Stimulated activated CD4-positive, alpha-beta T cell treated with anti-CD3 and anti-CD28 coated beads, Interleukin-12 subunit alpha, Interleukin-12 subunit beta, amount 100 ng/mL, for 48 hours (primary cell): ENCODE measurements at places on chromosomes 7 and 10.
A peak's percentile ranks its signal among the peaks of the same experiment; 100 is the strongest.

GRCh38 chr10:120997756-120998155 is 146.6 kb downstream of the WDR11 start:
- no peak for DNase-seq

DNA sequence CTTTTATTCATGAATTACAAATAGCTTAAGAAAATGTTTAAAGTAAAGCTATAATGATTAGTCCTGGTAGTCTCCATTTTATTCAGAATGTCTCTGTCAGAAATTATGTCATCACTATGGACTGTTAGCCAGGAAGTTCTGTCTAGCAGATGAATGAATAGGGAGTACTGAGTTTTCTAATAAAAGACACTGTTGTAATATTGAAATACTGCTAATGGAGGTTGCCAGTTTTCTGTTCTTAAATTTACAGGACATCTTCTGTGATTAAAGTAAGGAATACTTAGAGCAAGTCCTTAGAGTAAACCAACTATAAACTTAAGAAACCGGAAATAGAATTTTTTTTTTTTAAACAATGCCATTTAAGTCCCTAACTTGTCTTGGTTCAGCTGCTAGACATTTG is 309.8 kb downstream of the ADK start:
- DNase-seq, result no peak

DNA sequence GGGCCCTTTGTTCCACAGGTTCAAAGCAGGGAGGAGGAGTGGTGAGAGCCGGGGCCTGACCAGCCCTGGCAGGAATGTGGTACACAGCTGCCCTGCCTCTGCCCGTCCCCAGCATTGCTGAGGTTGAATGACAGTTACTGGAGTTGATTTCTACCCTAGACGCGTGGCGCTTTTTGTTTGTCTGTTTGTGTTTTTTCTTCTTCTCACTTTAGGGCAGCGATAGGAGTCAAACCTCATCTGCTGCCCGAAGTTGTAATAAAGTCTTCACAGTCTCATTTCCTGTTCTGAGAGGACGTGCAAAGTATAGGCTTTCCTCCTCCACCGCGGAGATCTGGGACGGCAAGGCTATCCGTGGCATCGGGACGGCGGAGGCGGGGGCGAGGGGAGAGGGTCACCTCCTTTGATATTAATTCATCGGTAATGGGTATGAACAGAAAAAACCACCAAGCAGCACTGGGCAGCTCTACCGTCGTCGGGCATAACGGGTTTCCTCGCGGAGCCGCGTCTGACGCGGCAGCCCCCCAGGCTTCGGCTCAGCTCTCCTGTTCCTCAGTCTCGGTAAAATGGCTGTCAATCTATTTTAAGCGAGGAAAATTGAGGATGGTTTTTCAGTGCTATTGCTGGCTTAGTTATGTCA is 160.8 kb downstream of the LRMDA start:
- DNase-seq, result no peak

DNA sequence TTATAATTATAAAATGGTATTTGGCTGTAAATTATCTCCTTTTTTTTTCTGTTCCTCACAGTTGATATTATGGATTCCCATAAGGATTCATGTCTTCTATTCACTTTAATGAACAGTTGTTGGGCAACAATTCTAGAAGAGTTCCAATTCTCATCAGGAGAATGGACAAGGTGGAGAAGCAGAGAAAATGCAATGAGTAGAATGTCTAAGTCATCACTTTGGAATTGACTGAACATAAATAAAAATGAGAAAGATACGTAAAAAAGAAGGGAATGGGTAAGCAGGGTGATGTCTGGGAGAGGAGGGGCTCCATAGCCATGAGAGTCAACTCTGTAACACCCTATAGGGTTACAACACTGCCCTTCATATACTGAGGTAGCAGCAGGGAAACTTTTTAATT is 1.8 kb upstream of the CAV2 start:
- DNase-seq, result no peak

- DNase-seq, result no peak
Observed at GRCh38 chr10:124197371-124198124, 104.2 kb upstream of the CHST15 start.

DNA sequence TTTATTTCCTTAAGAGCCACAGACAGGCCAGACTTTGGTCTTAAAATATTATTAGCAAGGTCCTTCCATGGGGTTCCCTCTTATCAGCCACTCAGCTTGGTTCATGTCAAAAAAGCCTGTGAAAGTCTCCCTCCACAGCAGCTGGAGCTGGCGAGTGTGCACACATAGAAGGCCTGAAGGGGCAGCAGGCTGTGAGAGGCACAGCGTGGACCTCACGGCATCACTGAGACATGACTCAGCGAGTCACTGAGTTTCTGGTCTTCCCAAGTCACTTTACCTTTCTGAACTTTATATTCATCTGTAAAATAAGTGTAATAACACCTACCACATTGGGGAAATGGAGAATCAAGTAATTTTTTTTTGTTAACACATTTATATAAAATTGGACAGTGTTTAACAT is 8.7 kb downstream of the TAF3 start:
- DNase-seq, result no peak

DNA sequence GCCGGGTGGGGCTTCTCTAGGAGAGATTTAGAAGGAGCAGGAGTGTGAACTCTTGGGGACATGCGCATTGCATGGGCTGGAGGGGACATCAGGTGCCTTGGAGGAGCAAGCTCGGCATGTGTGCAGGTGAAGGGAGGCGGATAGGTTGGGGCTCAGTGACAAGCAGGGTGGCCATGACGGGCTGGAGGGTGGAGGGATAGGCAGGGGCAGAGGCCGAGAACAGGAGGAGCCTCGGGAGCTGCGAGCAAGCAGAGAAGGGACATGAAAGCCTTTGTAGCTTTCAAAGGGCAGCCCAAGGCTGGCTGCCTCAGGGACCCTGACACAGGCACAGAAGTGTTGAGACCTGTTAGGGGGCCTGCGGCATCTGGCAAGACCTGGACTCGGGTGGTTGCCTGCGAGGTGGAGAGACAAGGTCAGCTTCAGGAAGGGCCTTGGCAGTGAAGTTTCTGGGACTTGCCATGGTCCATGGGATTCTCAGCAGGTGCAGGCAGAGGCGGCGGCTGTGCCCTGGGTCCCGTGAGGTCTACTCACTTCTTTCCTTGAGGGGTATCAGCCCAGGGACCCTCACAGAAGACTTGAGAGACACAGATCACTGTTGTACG is 664.8 kb downstream of the SDK1 start:
- no peak for DNase-seq

DNA sequence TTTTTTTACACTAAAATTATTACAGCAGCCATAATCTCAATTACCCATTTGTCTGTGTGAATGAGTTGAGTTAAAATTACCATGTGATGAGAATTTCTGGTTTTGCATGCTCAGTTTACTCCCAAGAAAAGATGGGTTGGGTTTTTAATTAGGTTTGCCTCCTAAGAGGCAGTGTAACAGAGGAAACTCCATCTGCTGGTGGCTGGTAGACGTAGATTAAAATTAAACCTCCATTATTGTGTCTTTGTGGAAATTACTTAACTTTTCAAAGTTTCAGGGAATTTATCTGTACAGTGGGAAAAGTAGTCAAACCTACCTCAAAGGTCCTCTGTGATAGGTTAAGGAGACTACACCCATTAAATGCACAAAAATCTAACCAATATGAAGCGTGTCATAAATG is 954.2 kb downstream of the PCDH15 start:
- DNase-seq, result no peak

- DNase-seq, result peak; percentile 44
Observed at GRCh38 chr10:119871881-119872609, 598 bp downstream of the MCMBP start.

GRCh38 chr10:32413513-32413912 is 32.4 kb upstream of the CCDC7 start:
- peak; percentile 47 for DNase-seq

DNA sequence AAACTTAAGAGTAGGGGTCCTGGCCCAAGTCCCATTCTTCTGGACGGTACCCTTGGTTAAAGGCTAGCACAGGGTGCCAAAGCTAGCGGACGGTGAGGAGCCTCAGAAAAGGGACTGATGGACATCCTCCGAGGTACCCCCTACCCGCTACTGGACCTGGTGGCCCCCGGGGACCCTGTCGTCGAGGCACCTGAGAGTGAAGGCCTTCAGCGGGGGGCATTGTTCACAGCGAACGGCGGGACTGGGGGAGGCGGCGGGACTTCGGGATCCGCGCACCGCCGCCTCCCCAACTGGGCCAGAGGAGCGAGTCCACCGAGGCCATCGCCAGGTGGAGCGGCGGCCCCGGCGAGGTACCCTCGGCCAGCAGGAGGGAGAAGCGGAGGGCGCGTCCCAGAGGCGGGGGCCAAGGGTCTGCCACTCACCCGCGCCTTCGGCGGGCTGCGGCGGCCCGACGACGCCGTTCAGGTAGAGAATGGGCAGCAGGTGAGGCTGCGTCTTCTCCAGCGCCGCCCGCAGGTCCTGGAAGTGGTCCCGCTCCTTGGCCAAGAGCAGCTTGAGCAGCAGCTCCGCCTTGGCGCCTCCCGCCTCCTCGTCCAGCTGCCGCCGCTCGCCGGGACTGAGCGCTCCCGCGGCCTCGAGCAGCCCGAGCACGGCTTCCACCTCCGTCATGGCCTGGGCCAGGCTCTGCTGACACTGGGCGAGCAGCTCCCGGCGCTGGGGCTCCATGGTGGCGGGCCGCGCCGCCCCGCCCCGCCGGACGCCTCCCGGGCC is 575 bp downstream of the DLG5 start:
- no peak for DNase-seq

DNA sequence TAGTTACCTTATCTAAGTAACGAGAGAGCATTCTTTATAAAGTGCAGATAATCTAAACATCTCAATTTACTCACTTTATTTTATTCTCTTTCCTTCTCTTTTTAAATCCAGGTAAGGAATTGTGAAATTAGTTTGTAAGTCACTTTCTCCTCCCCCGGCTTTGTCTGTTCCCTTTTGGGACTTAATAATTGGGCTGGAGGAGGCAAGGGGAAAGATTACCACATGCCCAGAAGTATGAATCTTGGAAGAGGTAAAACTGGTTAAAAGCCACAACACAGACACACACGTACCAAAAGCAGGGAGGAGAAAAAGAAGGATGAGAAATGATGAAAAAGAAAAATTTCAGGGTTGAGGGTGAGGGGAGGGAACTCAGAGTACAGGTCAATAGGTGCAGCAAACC is 63.3 kb upstream of the LRRC17 start:
- DNase-seq, result no peak

- DNase-seq, result no peak
Observed at GRCh38 chr7:83413831-83414230, 235.1 kb downstream of the SEMA3E start.

GRCh38 chr10:1652151-1652550 is 85.2 kb downstream of the ADARB2 start:
- DNase-seq, result no peak

DNA sequence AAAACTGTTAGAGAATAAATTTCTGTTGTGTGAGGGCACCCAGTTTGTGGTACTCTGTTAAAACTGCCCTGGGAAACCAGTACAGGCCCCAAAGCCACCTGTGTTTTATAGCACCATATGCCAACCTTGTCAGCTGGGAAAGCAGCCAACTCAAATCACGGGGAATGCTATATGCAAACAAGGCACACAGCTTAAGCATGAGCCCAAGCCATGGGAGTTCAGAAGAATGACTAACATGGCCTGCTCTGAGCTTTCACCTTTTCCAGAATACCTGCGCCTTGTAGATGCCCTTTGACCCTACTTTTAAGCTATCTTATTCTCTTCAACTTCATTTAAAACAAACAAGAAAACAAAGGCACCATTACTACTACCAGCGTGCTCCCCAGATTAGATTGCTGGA is 5.5 kb upstream of the SLC25A13 start:
- DNase-seq, result no peak

DNA sequence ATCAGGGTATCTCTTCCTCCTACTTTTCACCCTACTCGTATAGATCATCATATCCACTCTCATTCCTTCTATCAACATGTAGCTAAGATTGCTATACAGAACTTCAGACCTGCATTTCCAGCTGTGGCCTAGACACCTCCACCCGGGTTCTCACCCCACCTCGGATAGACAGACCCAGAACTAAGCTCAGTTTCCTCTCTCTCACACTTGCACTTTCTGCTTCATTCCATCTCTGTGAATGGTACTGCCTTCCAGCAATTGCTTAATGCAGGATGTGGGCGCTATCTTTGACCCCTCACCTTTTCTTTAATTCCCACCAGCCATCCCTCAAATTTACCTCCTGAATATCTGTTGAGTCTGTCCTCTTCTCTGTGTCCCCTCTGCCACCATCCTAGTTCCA is 35.7 kb downstream of the AGK start:
- no peak for DNase-seq

GRCh38 chr7:131076032-131076431 is 251.6 kb upstream of the MKLN1 start:
- DNase-seq, result no peak

GRCh38 chr10:106900016-106900652 is 264.4 kb downstream of the SORCS1 start:
- DNase-seq, result no peak
